ENCODE measurements at places on chromosomes 7 and 10.

- DNase-seq = no peak
Observed at GRCh38 chr10:3046981-3047547, 20.3 kb upstream of the PFKP start.

DNA sequence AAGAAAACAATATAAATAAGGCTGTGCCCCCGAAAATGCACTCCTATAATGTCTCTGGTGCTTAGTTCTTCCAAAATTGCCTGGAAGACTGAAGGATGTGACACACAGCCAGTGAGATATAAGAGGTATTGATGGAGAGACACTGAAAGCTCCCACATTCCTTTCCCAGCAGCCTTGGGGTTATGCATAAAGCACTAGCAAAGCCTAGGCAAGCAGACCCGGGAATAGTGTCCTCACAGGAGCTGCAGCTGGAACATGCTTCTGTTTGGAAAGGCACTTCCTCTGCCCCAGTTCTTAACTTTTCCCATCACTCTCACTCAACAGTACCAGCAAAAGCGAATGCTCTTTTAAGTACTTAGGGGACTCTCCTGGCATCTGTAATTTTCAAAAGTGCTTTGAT lies 178.0 kb downstream of the AMPH start:
- no peak for DNase-seq

DNA sequence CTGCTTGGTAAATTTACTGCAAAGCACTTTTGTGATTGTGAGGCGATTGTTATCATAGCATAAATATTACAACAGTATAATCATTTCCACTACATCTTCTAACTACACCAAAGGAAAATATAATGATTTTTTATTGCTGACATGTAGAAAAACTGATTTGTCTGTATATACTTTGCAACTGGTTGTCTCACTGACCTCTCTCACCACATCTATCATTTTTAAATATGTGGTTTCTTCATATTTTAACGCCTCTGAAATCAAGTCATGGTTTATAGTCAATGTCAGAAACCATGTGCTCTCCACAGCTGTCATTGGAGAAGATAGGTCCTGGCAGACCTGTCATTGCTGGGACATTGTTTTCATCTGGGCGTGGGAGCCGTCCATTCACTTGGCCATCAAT lies 315.4 kb upstream of the KLF6 start:
- DNase-seq = no peak

GRCh38 chr7:147978201-147978600 lies 612.4 kb upstream of the C7orf33 start:
- no peak for DNase-seq
